ENCODE measurements at places on chromosomes 3 and 15. TPM values are rescaled to one million over a fixed set of nuclear protein-coding genes. Genes with fewer than 3 reads are reported as not detected.
A peak's percentile ranks its signal among the peaks of the same experiment; 100 is the strongest.

DNA sequence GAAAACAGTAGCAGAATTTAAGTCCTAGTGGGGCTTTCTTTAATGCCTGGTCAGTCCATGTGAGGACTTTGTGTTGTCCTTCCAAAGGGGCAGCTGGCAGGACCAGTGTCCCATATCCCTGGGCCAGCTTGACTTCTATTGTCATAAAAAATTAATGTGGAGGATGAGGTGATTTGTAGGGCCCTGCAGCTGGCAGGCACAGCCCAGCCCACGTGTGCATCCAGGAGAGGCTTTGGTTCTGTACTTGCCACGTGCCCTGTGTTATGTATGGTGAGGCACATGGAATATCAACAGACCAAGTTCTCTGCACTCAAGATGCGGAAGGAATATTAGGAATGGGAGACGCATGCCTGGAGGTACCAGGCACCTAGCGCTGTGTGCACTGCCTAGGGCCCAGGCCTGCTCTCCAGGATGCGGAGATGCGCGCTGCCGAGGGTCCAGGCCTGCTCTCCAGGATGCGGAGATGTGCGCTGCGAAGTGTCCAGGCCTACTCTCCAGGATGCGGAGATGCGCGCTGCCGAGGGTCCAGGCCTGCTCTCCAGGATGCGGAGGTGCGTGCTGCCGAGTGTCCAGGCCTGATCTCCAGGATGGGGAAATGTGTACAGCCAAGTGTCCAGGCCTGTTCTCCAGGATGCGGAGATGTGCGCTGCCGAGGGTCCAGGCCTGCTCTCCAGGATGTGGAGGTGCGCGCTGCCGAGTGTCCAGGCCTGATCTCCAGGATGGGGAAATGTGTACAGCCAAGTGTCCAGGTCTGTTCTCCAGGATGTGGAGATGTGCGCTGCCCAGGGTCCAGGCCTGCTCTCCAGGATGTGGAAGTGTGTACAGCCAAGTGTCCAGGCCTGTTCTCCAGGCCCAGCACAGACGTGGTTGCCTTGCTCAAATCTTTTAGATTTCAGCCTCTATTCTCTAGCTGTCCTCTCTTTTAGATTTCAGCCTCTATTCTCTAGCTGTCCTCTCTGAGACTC, 183.3 kb upstream of the ROPN1 start:
- DNase-seq = no peak

- no peak for DNase-seq
Observed at GRCh38 chr3:141877911-141878310, 1.5 kb downstream of the ATP1B3 start.

- no peak for DNase-seq
Observed at GRCh38 chr3:10804183-10804648, 11.8 kb upstream of the SLC6A11 start.

DNA sequence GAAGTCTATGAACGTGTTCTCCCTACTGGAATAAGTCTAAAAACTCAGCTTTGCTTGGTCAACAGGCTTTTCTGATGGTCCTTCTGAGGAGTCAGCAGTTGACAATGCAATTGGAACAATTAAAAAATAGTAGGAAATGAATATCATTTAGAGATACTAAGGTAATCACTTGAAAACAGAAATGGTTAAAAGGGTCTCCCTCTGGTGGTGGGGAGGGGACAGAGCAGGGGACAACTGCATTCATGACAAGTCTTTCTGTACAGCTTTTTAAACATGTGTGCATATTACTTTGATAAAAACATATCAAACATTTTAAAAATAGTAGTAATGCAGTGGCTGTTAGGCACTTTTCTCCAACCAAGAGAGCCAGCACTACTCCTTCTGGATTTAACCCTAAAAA, 119.9 kb upstream of the FHIT start:
- peak; percentile 51 for DNase-seq

DNA sequence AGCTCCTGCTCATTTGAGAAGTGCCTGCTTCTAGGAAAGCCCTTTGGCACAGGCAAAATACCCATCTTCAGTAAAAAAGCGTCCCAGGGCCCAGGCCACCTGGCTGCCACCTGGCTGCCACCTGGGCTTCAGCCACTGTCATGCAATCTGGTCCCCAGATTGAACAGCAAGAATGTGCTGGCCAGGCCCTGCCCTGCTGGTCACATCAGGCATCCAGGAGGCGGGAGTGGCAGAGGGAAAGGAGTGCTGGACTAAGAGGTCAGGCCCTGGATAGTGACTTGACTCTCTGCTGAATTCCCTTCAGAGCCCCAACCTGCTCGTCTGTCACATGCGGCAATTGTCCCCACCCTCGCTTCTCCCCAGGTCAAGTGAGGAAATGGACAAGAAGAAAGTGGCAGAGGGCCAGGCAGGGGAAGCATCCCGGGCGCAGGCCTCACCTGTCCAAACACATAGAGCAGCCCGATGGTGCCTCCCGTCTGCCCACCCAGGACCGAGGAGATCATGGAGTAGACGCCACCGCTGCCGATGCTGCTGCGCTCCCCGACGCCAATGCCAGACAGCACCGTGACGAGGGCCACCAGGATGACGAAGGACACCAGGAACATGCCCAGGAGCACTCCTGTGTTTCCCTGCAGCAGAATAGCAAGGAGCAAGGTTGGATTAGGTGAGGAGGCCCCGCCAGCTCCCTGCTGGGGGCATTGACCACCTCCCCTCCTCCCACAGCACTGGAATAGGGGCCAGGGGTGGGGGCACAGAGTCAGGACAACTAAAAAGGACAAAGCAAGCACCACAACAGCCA, 25.5 kb downstream of the SLC12A8 start:
- DNase-seq = no peak

LIPH gene
- total RNA-seq = not detected

KNL1 gene
- 26.2 TPM for total RNA-seq

FAM131A gene
- total RNA-seq = 4.5 TPM

ASB14 gene
- not detected for total RNA-seq

SLC35G2 gene
- 1.7 TPM for total RNA-seq

SKIL gene
- 20.3 TPM for total RNA-seq

HYAL1 gene
- total RNA-seq = 0.37 TPM

GOLGA6L4 gene
- total RNA-seq = 1.0 TPM

SOX14 gene
- total RNA-seq = not detected

All from activated CD4-positive, alpha-beta T cell treated with anti-CD3 and anti-CD28 coated beads for 36 hours (primary cell).